Hematopoietic multipotent progenitor cell (in vitro differentiated cells): ENCODE measurements at places on chromosomes 11 and 22. TPM values are rescaled to one million over a fixed set of nuclear protein-coding genes. Genes with fewer than 3 reads are reported as not detected.

The ARHGAP8 gene
- 0.54 TPM for total RNA-seq

The SCARF2 gene
- total RNA-seq = 0.54 TPM

The AMPD3 gene
- total RNA-seq = 28.0 TPM

DNA sequence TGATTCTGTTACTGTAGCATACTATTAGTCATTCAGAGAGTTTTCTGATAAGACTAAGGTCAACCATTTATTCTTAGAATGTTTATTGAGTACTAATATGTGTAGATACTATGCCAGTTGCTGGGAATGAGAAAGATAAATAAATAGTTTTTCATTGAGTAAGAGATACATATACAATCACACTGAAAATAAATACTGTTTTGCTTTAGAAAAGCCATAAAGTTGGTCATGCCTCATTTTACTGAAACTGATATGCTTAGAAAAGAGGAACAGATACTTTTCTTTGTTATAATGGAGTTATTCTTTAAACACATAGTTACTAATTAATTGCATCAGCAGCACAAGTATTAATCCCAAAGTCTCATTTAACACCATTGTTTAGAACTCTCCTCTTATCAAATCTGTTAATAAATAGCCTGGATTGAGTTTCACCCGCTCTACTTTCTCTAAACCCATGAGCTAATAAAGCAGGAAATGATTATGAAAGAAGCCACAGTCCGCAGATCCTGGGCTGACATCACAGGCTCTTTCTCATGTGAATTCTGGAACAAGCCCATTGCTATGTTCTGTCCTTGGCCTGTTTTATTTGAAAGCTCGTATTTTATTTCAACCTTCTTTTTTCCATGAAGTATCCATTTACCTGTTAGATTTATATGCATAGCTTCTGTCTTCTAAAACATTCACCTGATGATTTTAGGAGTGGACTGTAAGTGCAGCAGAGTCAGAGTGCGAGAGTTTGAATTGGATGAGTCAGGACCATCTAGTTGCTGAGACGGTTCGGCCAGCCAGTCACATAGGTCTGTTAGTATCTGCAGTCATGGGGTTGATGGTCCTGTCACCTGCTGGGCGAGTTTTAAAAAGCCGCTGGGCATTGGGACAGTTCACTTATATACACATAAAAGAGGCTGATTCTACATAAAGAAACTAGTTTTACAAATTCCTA, 35.5 kb downstream of the PIWIL4 start:
- peak; percentile 68 for DNase-seq

DNA sequence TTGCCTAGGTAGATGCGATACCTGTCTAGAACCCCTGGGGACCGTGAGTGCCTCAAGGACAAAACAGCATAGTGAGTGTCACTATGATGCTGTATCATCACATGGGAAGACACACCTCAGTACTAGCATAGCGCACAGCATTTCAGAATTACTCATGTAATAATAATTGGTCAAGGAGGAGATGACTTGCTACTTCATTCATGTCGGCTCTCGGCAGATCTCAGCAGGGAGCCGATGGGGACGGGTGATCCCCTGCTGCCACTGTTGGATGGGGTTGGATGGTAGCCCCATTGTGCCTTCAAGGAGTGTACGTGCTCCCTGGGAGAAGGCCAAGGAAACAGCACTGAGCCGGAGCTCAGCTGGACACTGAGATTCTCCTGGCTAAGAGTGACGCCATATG, 186.9 kb downstream of the EFCAB6 start:
- no peak for DNase-seq

- DNase-seq = no peak
Observed at GRCh38 chr11:73963861-73964260, 13.0 kb downstream of the DNAJB13 start.
